ENCODE measurements at places on chromosomes 2 and 18.

GRCh38 chr2:230758566-230759480 is 46.2 kb downstream of the CAB39 start:
- DNase-seq, result no peak

DNA sequence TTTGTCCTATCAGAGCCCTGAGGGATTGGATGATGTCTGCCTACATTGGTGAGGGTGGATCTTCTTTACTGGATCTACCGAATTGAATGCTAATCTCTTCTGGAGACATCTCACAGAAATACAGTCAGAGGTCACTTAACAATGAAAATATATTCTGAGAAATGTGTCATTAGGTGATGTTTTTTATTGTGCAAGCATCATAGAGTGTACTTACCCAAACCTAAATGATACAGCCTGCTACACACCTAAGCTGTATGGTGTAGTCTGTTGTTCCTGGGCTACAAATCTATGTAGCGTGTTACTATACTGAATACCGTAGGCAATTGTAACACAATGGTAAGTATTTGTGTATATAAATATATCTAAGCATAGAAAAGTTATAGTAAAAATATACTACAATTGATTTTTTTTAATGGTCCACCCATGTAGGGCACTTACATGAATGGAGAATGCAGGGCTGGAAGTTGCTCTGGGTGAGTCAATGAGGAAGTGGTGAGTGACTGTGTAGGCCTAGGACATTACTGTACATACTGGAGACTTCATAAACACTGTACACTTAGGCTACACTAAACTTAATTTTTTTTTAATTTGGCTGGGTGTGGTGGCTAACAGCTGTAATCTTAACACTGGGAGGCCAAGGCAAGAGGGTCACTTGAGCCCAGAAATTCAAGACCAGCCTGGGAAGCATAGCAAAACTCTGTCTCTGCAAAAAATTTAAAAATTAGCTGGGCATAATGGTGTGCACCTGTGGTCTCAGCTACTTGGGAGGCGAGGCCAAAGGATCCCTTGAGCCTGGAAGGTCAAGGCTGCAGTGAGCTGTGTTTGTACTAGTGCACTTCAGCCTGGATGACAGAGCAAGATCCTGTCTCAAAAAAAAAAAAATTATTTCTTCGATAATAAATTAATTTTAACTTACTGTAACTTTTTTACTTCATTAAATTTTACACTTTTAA is 226.3 kb upstream of the UBE2E3 start:
- no peak for DNase-seq

DNA sequence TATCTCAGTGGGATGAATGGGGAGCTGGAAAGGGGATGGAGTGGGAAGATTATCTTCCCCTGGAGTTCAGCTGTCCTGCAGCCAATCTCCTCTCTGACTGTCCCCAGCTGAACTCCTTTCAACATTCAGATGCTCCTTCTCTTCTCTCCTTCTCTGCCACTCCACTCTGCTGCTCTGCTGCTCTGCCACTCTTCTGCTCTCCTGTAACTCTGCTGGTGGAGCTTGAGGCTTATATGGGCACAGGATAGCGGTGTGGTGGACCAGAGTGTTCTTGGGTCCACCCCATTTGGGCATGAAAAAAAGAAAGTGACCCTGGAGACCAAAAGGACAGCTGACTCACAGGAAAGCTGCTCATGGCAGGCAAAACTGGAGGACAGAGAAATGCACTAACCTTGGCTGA is 26.6 kb downstream of the FAHD2B start:
- DNase-seq, result no peak

GRCh38 chr2:38164881-38165280 is 88.9 kb upstream of the CYP1B1 start:
- DNase-seq, result no peak

- peak; percentile 7 for DNase-seq
Observed at GRCh38 chr18:2529154-2529553, 42.2 kb downstream of the METTL4 start.

GRCh38 chr2:85160966-85161960 is 28.1 kb downstream of the TCF7L1 start:
- DNase-seq, result no peak

GRCh38 chr2:202161151-202161835 is 77.1 kb downstream of the SUMO1 start:
- no peak for DNase-seq

All from A549 (cell line).